A549 treated with dexamethasone at 1 μM for 4 hours (cell line): ENCODE measurements at places on chromosomes 12 and 14. TPM values are rescaled to one million over a fixed set of nuclear protein-coding genes. Genes with fewer than 3 reads are reported as not detected.

LHX5 gene
- total RNA-seq = 0.05 to 0.08 TPM (median 0.06 TPM) in 3 of 5 replicates, not detected in the others

SLC16A7 gene
- 0.05 to 0.28 TPM (median 0.19 TPM) in 5 replicates for total RNA-seq

VWF gene
- 0.03 to 0.31 TPM (median 0.24 TPM) in 5 replicates for total RNA-seq

MMP19 gene
- 0.29 to 0.45 TPM (median 0.32 TPM) in 5 replicates for total RNA-seq

APPL2 gene
- total RNA-seq = 21.8 to 30.4 TPM (median 26.9 TPM) in 5 replicates

GPR84 gene
- total RNA-seq = 0.05 to 0.13 TPM (median 0.09 TPM) in 3 of 5 replicates, not detected in the others

CDK17 gene
- 9.7 to 14.7 TPM (median 12.2 TPM) in 5 replicates for total RNA-seq

LRRK2 gene
- total RNA-seq = 1.1 to 1.9 TPM (median 1.3 TPM) in 5 replicates

CMTM5 gene
- not detected in 5 replicates for total RNA-seq

MIP gene
- 0.15 TPM in 1 of 5 replicates, not detected in the others for total RNA-seq

LRRC9 gene
- total RNA-seq = not detected in 5 replicates

SIRT4 gene
- total RNA-seq = 0.57 to 1.0 TPM (median 0.65 TPM) in 5 replicates

SPRYD4 gene
- total RNA-seq = 1.5 to 2.0 TPM (median 1.8 TPM) in 5 replicates

ADAM20 gene
- 0.02 TPM in 1 of 5 replicates, not detected in the others for total RNA-seq

ANO4 gene
- 0.05 to 0.08 TPM (median 0.07 TPM) in 4 of 5 replicates, not detected in the other for total RNA-seq

KLRB1 gene
- not detected in 5 replicates for total RNA-seq

TMPRSS12 gene
- not detected in 5 replicates for total RNA-seq

CD163 gene
- 0.06 to 0.21 TPM (median 0.13 TPM) in 4 of 5 replicates, not detected in the other for total RNA-seq

SNRPF gene
- 103 to 197 TPM (median 114 TPM) in 5 replicates for total RNA-seq

PIWIL1 gene
- not detected in 5 replicates for total RNA-seq

HHIPL1 gene
- total RNA-seq = 0.09 to 0.34 TPM (median 0.31 TPM) in 5 replicates

KRT75 gene
- 0.08 to 0.20 TPM (median 0.14 TPM) in 5 replicates for total RNA-seq

SLC35F4 gene
- not detected in 5 replicates for total RNA-seq

RAD52 gene
- 8.4 to 14.5 TPM (median 11.9 TPM) in 5 replicates for total RNA-seq

ANGEL1 gene
- 5.9 to 8.5 TPM (median 7.5 TPM) in 5 replicates for total RNA-seq

PLEKHG7 gene
- total RNA-seq = not detected in 5 replicates

TSFM gene
- total RNA-seq = 65.3 to 75.7 TPM (median 69.1 TPM) in 5 replicates

AMN1 gene
- total RNA-seq = 8.7 to 11.4 TPM (median 10.1 TPM) in 5 replicates

SLC5A8 gene
- total RNA-seq = not detected in 5 replicates
